Cerebellar cortex (tissue), 1 donor: ENCODE measurements at places on chromosomes 3 and 15.

- no peak for DNase-seq
These were observed 134.0 kb upstream of the TBL1XR1 start for GRCh38 chr3:177331203-177331835.

DNA sequence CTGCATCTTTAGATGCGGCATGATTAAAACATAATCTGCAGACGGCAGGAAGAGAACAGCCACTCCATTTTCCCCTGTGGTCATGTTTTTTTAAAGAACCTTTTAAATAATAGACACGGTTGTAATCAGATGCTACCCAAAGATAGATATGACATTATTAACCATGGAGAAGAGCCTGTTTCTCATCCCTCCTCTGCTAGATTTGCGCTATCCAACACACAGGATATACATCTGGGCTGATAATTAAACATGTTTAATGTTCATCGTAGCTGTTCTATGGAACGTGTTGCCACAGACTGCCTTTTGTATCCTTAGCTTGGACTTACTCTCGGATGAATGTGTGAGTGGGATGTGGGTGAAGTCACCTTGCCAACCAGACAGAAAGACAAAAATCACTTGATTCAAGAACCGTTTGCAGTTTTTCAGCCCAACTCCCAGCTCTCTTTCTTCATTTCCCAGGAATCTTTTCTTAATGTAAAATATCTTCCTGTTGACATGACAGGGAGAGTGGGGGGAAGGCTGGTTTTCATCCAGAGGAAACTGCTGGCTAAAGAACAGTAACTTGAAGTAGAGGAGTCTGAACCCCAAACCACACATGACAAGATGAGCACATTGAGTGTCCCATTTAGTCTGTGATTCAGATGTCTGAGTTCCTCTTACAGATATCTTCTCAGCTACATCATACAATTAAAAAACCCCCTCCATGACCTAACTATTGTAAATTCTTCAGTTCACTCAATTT lies 118.6 kb upstream of the PRICKLE2 start:
- no peak for DNase-seq

- no peak for DNase-seq
These were observed 33.4 kb downstream of the OSBPL10 start for GRCh38 chr3:31947671-31948091.

DNA sequence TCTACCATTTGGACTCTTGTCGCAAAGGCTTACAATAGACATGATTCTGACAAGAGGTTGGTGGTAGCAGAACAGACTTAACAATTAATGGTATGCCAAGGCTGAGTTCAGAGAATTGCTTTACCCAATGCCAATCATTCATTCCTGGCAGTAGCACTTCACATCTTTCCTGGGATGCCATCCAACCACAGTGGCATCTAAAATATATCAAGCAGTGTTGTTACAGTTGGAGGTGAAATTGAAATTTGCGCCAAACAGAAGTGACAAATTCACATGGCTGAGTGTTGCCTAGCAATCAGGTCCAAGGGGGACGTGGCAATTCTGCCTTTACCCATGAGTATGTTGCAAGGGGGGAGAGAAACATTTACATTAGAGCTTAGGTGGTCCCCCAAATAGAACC lies 21.0 kb upstream of the DPH6 start:
- DNase-seq: no peak

GRCh38 chr15:83571820-83572707 lies 81.9 kb upstream of the ADAMTSL3 start:
- DNase-seq: peak; percentile 85

DNA sequence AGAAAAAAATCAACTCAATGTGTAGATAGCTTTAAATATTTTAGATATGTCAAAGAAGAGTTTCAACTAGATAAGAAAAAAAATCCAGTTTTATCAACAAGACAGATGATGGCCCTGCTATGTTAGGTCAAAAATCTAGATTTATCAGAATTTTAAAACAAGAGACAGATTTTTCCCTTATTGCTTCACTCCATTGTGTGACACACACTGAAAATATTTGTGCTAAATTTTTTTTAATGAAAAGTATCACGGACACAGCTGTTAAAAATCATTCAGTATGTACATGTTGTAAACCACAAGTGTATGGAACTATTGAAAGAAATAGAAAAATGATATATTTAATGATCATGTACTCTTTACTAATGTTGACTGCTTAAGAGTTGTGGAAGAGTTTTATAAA lies 43.6 kb downstream of the FOXB1 start:
- no peak for DNase-seq

GRCh38 chr15:74040109-74040850 lies 42.1 kb downstream of the GOLGA6A start:
- no peak for DNase-seq

DNA sequence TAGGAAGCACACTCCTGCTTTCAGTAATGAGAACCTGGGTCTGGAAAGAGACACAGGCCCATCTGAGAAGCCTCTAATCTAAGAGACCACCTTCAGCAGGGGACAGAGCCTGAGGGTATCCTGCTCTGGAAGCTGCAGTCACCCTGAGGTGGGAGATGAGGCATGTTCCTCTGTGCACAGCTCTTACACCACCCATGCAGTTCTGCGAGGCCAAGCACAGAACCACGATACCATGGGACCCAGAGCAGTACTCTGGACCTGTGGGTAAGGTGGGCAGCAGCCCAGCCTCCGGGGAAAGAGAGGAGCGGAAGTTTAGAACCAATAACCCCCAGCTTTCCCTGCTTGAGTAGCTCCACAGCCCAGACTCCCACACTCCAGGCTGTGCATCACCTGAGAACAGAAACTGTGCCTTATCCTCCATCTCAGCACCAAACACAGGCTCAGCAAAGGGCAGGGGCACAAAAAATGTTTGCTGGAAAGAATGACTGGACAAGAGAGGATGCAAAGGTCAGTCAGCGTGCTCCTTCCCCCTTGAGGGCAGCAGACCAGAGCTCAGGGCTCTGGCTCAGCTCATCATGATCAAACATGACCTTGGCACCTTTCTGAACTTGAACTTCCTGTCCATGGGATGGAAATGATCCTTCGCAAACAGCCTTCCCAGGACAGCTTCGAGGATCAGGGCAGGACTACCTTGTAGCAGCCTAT lies 43.1 kb downstream of the RBPMS2 start:
- no peak for DNase-seq

- no peak for DNase-seq
These were observed 22.7 kb downstream of the CORO2B start for GRCh38 chr15:68601206-68602197.

DNA sequence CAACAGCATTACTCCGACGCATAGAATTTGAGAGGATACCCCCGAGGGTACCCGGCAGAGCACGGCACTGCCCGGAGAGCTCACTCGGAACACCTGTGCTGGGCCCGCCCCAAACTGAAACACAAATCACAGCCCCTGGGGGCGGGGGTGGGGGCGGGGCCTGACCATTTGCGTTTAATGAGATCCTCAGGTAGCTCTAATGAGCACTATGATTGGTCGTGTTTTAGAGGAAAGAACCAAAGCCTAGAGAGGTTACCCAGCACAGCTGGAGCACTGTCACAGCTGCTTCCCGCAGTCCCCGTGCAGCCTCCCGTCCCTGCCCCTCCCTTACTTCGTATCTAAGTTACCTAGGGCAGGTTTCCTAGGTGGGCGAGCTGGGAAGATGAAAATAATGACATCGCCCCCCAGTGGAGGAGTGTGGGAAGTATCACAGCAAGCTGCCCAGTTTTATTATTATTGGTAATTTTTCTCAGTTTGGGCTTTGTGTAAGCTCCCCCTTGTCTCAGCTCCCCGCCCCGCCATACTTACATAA lies 187.1 kb downstream of the PDE8A start:
- DNase-seq: peak; percentile 22

DNA sequence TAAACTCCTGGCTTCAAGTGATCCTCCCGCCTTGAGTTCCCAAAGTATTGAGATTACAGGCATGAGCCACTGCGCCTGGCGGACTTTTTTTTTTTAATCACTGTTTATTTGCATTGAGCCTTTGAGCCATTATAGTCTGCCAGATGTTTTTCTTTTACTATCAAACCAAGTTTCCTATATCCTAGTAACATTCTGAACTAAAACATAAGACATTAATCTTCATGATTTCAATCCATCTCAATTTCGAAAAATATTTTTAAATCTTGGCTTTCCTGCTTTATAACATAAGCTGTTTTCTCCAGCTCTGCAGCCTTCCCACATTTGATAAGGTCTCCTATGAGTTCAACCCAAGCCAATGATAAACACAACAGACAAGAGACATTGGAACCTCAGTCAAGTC lies 75.4 kb downstream of the UMPS start:
- no peak for DNase-seq

DNA sequence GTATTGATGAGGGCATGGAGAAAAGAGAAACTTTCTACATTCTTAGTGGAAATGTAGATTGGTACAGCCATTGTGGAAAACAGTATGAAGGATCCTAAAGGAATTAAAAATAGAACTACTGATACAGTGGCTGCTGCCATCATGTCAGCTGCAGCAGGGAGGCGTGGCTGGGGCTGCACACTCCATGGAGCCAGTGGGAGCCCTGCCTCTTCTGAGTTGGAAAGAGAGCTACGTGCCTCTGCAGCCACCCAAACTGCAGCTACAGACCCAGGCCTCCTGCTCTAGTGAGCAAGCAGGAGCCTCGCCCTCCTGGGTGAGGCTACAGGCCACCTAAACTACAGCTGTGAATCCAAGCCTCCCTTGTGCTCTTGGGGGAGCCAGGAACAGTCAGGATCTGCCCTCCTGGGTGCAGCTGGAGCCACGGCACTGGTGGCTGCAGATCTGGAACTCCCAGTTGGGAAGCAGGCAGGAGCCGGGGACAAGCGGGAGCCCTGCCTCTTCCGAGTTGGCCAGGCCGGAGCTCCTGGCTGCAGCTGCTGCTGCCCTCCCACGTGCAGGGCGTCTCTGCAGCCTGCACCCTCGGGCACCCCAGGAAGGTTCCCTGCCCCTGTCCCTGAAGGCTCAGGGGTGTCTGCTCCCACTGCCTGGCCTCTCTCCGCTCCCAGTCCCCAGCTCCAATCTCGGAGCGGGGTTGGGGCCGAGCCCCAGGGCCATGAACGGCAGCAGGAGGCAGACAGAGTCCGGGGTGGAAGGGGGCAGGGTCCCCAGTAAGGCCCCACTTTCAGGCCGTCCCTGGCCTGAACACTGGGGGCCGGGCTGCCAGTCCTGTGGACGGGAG lies 64.5 kb downstream of the THBS1 start:
- DNase-seq: no peak

DNA sequence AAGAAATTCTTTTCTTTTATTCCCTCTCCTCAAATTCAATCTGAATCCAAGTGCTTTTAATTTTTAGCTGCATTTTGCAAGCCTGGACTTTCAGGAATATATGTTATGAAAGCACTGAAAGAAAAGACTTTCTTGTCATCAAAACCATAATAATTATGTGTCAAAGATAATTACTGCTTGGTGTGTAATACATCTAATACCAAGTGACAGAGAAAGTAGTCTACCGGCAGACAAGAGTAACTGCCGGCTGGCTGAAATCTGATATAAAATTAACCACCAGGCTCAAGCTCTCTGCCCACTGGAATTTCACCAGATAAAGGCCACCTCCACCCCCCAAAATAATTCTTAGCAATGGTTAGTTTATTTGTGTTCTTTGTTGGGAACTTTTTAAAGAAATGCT lies 220.9 kb upstream of the CDIN1 start:
- no peak for DNase-seq

DNA sequence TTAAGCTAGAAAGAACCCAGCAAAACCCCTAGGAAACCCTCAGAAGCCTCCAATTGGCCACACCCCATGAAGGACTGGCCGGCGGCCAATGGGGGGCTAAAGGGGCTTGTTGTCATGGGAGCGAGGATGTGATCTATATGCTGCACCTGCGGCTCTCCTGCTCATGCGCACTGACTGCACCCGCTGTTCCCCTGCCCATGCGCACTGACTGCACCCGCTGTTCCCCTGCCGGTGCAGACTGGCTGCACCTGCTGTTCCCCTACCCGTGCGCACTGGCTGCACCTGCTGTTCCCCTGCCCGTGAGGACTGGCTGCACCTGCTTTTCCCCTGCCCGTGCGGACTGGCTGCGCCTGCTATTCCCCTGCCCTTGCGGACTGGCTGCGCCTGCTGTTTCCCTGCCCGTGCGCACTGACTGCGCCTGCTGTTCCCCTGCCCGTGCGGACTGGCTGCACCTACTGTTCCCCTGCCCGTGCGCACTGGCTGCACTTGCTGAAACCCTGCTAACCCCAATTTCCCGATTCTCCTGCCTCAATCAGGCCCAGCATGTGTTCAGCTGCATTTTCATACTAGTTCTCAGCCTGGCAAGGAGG lies 16.8 kb upstream of the MCCC1 start:
- peak; percentile 85 for DNase-seq

DNA sequence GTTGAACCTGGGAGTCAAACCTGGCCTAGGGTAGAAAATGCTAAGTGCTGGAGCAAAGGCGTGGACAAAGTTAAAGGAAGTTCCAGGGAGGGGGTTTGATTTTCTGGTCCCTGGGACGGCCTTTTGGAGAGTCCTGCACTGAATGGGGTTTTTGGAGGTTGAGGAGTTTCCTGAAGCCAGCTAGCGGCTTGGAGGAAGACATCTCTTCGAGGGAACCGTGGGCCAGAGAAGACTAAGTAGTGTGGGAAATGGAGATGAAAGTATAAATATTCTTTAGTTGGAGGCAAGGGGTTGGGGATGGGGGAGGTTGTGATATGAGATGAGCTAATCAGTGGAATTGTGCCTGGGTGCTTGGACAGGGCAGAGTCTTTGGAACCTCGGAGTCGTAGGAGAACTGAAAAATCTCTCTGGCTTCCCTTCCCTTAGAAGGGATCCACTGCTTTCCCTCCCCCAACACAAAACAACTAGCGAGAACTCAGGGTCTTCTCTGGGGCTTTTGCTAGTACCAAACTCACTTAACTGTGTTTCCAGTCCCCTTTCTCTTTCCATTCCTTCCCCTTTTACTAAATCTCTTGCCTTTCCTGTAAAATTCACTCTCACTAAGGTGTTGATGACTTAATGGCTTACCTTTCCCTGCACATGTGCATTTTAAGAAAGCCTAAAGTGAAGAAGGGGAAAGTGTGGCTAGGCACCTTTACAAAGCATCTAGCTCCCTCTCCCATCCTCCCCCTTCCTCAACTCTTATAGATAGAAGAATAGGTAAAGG lies 1.0 kb downstream of the LPP start:
- no peak for DNase-seq

DNA sequence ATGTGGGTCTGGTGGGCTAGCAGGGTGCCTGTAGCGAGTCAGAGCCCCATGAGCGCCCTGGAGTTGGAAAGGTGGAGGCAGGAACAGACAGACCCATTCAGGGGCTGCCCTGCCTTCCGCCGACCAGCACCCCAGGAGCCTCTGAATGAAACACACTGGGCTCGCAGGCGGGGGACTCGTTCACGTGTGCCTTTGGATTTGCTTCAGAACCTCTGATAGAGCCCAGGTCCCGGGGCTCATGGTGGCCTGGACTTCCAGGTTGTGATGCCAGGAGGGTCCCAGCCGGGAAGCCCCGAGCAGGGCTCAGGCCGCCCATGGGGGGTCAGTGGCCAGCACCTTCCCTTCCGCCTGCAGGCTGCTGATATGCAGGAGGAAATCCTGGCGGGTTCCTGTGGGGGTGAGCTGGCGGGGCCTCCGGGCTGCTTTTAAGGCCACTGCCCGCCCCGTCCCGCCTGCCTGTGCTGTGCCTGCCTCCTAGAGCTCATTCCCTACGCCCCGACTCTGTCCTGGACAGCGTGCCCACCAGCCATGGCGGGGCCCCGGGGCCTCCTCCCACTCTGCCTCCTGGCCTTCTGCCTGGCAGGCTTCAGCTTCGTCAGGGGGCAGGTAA lies at the start of gene STAB1:
TSS of gene STAB1 (plus strand) at position 453 of the 610 bp plus-strand sequence. CDS start at position 529, 76 bp downstream.
- no peak for DNase-seq

GRCh38 chr3:78434801-78435200 lies 1333.0 kb downstream of the ROBO1 start:
- DNase-seq: no peak

GRCh38 chr3:32405711-32406323 lies 14.2 kb downstream of the CMTM7 start:
- no peak for DNase-seq

GRCh38 chr3:151016478-151016795 lies 43.9 kb upstream of the CLRN1 start:
- no peak for DNase-seq
